Central memory CD4-positive, alpha-beta T cell (primary cell): ENCODE measurements at places on chromosomes 7 and 10.

- no peak for DNase-seq
Measured at GRCh38 chr7:151886783-151887182, 9.9 kb upstream of the PRKAG2 start.

DNA sequence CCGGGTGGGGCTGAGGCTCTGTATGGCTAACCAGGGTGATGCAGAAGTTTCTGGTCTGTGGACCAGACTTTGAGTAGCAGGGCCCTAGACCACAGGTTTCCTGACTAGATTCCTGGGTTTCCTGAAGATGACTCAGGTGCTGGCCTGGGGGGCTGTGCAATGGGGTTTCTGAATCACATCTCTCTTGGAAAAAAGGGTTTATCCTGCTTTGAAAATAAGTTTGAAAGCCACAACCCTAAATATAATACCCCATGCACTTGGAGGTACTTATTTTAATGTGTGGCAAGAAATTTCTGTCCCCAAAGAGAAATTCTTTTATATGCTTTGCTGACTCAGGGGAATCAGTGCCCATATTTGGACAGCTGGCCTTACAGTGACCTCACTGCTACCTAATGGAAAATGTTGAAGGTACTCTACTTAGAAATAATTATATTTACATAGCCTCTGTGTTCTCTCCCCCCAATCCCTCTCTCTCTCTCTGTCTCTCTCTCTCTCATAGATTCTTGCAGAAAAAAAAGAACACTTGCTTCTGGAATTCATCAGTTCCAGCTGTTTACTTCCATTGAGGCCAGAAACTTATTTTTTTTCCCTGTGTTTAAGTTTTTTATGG is 184.4 kb upstream of the LYZL2 start:
- no peak for DNase-seq

- no peak for DNase-seq
Measured at GRCh38 chr7:9250876-9251275, 817.5 kb downstream of the NXPH1 start.

DNA sequence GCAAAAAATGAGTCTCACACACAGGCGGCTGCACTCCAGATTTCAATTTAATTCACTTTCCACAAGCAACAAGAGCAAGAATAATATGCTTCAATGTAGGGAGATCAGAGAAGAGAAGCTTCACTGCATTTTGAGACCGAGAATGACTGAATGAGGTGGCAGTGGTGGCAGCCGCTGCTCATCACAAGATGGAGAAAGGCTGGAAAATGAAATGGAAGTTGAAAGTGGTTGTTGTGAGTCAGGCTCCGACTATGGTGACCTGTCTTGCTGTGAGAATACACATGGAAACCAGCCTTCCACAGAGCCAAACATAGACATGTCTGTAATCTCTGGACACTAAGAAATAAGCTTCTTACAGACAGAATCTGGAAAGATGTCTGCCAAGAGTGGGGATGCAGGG is 499.6 kb upstream of the LRRN3 start:
- no peak for DNase-seq

GRCh38 chr7:138963675-138964074 is 17.5 kb downstream of the KIAA1549 start:
- no peak for DNase-seq

- DNase-seq: no peak
Measured at GRCh38 chr10:30436191-30436611, 2.2 kb downstream of the MAP3K8 start.

DNA sequence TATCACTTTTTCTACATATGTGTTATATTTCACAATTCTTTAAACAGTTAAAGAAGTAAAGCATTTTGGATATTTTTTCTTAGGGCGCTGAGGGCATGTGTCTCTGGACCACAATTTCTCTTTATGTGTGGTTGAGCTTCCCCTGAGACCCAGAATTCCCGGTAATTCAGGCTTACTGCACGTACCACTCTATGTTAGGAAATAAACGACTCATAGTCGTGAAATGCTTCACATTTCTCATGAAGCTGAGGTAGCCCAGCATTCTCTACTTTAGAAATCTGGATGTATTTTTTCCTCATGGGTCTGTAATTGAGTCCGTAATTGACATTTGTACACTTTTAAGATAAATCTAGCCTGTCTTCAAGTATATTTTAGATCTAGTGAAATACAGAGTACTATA is 170.6 kb downstream of the FZD1 start:
- no peak for DNase-seq

DNA sequence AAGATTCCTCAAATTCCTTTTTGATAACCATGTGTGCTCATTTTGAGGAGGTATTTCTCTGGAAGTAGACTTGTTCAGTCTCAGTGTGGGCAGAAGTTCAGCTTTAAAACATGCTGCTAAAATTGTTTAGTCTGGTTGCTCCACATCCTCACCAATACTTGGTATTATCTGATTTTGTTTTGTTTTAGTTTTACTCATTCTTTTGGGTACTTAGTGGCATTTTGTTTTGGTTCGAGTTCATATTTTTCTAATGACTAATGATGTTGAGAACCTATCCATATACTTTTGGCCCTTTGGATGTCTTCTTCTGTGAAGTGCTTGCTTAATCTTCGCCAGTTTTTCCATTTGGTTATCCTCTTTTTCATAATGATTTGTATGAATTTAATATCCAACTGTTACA is 694.2 kb upstream of the FZD8 start:
- DNase-seq: no peak

- no peak for DNase-seq
Measured at GRCh38 chr7:130622866-130623265, 45.7 kb downstream of the COPG2 start.

DNA sequence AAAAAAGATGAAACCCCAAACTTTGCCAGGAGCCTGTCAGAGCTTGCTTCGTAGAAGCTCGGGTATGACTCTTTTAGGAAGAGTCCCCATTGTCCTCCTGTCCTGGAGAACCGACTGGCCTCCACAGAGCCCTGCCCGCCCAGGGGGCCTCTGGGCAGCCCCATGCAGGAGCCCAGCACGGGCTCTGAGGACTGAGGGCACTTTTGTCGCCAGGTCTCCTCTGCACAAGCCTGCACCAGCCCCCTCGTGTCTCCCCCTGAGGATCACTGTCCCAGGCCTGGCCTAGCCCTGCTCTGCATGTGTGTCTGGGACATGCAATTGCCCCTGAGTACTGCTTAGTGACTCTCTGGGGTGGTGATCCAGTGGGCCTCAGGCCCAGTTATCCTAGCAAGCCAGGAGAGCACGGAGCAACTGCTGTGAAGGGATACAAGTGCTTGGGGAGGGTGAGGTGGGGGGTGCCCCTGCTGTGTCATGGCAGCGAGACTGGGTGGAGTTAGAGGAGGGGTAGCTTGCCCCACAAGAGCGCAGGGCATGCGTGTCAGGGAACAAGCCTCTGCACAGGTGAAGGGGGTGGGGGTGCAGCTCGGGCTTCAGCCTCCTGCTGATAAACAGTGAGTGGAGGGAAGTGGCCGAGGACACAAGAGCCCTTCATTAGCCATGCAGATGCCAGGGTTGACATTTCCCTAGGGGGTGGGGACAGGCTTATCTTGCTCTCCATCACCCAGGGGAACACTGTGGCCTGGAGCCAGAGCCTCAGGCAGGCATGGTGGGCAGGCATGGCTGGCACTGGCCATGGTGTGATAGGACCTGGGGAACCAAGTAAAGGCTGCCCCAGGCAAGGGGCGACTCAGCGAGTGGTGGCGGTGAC is 143.4 kb downstream of the C10orf105 start:
- no peak for DNase-seq

DNA sequence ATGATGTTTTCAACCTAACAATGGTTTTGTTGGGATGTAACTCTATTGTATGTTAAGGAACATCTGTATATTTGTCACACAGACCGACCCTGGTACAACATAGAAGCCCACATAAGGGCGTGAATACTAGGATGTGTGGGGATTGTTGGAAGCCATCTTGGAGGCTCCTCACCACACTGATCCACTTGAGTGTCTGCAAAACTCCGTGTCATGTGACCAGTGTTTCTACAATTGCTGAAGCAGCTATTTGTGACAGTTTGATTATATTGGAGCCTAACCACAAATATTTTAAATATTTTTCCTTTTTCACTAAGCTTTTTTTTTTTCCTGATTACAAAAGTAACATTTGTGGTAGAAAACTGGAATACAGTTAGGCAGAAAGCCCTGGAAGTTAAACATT is 27.9 kb downstream of the RALA start:
- DNase-seq: no peak

DNA sequence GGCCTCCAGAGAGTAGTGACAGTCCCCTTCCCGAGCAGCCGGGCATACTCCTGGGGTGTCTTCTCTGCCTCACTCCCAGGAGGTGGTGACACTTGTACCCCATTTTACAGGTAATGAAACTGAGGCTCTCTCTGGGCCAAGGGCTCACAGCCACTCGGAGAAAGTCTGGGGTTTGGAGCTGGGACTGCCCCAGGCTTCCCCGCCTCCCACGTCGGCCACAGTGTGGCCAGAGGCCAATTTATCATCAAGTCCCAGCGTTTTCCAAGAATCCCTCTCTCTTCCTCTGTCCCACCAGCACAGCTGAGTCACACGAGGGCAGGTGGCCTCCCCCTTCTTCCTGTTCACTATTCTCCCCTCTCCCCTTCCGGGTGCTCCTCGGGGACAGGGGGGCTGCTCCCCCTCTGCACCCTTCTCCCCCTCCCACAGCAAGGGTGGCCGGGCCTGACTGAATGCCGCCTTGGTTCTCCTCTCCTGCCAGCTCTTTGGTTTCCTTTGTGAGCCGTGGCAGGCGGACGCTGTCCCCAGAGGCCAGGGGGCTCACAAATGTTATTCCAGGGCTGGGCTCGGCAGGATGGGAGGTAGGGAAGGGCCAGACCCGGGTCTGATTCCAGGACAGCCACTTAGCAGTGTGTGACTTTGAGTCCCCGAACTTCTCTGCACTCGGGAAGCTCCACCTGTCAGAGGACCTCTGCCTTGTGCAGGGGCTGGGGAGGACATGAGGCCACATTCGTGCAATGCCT is 17.7 kb downstream of the CLIP2 start:
- no peak for DNase-seq

DNA sequence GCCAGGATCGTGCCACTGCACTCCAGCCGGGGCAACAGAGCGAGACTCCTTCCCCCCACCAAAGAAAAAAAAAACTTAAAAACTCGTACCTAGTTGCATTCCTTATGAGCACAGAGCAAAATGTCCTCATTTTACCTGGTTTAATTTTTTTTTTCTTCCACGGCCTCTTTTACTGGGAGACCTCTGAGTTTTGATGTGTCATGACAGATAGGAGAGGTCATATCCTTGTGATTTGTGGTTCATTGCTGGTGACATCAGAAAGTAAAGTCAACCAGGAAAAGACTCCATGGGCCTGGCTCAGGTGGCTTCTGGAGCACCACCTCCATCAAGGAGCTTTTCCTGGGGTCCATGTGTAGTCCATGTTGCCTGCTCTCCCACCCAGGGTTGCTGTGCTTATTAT is 26.3 kb downstream of the GTF2I start:
- no peak for DNase-seq

DNA sequence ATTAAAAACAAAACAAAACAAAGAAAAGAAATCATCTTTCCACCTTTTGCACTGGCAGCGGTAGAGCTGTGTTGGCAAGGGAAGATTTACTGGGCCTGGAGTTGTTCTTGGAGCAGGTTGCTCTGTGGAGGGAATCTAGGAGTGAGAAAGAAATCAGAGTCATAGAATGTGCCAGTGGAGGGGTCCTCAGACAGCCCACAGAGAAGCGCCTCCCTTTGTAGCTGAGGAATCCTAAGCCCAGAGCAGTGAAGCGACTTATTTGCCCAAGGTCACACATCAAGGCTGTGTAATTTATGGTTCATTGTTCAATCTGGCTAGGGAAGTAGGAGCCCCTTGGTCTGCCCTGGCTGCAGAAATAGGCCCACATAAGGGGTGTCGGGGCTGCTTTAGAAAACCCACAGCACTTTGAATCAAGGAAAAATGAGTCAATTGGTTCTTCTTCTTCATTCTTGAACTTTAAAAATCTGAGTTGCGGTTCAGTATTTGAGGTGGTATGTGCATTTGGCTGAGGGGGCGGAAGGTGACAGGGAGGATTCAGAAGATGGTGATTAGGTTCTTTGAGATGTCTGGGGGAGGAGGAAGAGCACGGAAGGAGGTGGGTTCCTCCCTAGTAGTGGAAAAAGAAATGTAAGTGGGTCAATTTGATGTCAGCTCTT is 253.7 kb downstream of the PTEN start:
- DNase-seq: no peak

DNA sequence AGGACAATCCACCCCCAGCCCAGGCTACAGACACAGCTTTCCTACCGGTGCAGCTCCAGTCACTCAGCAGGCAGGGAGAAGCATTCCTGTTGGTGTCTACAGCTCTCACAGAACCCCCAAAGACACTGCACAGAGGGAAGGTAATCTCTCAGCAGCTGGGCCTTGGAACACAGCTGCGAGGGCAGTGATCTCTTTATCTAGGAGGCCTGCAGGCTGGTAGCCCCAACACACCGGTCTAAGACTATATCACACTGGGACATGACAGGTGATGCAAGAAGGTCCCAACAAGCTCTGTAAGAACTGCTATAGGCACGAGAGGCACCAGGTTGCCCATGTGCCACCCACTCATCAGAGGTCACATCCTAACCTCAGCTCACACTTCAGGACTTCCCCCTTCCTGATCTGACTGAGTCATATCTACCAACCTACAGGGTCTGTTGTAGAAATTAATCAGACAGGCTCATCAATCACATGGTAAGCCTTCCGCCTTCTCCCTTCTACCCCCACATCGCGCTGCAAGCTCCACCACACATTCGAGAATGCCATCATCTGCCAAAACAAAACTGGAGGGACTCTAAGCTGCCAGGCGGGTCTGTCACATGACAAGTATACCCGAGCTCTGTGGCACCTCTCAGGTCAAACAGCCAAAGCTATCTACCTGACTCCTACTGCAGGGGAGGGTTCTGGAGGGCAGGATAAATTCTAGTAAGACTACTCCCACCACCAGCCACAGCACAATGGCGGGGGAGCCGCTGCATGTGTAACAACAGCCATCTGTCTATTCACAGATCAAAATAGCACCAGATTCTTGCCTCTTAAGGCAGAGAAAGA is 26.1 kb downstream of the FAM53B start:
- peak; percentile 89 for DNase-seq

- peak; percentile 56 for DNase-seq
Measured at GRCh38 chr10:6493521-6494441, 86.3 kb downstream of the PRKCQ start.

DNA sequence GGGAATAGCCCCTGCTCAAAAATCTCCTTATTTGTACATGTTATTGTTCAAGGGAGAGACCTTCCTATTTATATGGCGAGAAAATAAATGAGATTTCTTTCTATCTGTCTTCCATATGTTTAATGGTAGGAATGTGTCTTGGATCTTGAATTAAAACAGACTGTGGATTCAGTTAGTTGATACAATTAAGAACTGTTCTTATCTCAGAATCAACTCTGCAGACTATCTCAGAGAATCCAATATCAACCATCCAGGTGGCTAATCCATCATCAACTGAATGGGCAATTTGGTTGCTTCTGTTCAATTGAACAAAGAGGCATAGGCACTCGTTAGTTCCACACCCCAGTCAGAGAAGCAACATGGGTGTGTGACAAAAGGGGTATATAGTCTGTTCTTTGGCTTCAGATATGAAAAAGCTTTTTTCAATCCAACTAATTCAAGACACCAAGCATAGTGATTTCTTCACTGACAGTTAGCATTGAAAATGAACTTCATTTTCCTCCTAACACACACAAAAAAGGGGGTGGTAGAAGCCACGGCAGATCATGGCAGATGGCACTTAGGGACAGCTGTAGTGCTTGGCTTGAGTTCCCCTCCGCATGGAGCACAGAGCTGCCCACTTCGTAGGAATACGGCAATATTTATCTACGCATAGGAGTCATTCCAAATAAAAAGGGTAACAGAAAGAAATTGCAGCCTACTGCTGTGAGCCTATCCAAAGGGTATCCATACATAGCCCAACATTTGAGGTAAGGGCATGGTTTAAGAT is 135.9 kb downstream of the KIAA1217 start:
- DNase-seq: no peak
